ENCODE measurements at places on chromosomes 2 and 18. TPM values are rescaled to one million over a fixed set of nuclear protein-coding genes. Genes with fewer than 3 reads are reported as not detected.

Gene IFIH1
- polyA plus RNA-seq = 0.12 TPM

Gene PRKRA
- polyA plus RNA-seq = 46.1 TPM

DNA sequence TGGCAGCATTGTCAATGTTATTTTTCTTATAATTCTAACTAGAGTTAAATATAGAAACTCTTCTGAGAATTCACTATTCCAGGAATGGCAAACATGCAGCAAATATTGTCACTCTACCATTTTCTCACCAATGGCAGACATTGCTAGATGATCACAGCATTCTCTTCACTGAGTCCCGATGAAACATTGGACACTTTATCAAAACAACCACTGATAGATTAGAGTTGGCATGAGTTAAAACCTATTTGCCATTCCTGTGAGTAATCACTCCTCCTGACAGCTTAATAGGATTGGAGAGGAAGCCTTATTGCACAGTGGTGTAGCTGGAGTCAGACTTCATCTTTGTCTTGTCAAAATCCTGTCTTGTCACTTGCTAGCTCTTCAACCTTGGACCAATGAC is 163.9 kb upstream of the THUMPD2 start:
- no peak for DNase-seq

- no peak for DNase-seq
Observed at GRCh38 chr2:188414411-188414810, 122.7 kb downstream of the GULP1 start.

DNA sequence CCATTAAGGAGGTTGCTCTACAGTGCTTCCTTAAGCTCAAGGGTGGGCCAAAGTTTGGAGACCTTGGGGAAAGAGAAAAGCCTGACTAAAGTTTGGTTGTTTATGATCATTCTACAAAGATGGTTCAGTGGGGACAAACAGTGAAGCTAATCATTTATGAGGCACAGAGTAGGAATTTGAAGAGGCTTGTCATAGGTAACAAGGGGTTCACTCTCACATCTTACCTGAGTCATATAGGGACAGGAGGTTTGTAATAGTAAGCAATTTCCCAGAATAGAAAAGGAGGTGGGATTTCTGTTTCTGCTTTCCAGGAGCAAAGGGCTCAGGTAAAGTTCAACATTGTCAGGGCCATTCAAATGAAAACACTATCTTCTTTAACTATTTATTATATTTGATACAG is 787.9 kb downstream of the CPS1 start:
- DNase-seq = no peak
